ENCODE measurements at places on chromosomes 1 and 21.

- peak; percentile 21 for DNase-seq
These were observed 3.3 kb upstream of the ZBTB18 start for GRCh38 chr1:244047621-244048255.

DNA sequence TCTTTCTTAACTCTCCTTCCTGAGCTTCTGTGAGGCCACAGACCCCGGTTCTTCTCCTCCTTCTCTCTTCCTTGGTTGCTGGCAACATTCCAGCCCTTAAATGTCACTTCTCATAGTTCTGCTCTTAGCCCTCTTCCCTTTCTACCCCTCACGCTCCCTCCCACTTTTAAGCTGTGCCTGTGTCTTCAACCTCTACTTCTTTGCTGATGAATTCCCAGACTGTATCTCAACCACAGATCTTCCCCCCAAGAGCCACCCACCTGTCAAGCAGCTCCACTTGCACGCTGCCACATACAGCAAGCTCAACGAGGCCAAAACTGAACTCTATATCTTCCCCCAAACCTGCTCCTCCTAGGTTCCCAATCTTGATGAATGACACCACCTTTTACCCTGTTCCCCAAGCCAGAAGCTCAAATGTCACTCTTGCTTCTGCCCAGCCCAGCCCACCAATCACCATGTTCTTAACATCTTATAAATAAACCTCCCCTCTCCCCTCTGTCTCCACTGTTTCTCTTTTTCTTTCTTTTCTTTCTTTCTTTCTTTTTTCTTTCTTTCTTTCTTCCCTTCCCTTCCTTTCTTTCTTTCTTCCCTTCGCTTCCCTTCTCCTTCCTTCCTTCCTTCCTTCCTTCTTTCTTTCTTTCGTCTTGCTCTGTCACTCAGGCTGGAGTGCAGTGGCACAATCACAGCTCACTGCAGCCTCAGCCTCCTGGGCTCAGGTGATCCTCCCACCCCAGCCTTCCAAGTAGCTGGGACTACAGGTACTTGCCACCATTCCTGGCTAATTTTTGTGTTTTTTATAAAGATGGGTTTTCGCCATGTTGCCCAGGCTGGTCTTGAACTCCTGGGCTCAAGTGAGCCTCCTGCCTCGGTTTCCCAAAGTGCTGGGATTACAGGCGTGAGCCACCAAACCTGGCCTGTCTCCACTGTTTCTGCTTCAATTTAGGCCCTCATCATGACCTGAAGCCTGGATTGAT, 19.8 kb upstream of the PTP4A2 start:
- no peak for DNase-seq

GRCh38 chr1:6249739-6250689, 6.0 kb downstream of the HES3 start:
- DNase-seq, result no peak

GRCh38 chr1:40799351-40799867, 15.8 kb downstream of the KCNQ4 start:
- no peak for DNase-seq

DNA sequence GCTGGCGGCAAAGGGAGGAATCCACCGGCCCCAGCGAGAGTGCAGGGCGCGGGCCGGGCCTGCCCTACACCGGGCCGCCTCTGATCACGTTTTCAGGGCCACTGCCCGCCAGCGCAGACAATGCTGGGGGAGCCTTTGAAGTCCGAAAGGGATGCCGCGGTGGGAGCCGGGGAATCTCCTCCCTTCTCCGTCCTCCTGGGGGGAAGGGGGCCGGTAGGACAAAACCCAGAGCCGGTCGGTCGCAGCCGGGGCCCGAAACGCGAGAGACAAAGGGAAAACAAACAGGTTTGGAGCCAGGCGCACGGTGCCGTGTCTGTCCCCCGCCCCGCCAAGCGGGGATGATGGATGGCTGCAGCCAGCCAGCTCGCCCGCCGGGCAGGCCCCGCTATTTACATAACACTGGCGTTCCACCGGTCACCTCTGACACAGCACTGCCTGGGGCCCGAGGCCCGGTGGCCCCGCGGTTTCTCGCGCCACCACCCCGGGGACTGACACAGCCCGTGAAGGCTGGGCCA, 92.0 kb downstream of the CASZ1 start:
- DNase-seq, result no peak

DNA sequence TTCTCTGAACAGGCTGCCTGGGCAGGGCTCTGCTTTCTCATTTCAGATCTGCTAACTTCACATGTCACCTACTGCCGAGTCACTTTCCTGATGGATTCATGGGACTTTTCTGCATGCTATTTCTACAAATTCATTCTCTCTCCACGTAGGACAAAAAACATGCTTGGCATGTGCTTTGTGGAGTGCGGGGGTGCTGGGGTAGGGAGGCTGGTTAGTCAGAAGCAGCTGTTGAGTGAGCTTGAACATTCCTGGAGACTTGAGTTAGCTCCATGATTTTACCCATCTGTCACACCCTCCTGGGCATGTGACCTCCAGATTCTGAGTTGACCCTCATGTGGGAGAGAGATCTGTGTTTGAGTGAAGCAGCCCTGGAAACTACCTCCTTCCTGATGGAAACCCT, 71.4 kb downstream of the UCK2 start:
- DNase-seq, result no peak

GRCh38 chr1:233209481-233209880, 86.0 kb downstream of the PCNX2 start:
- DNase-seq, result no peak

GRCh38 chr1:117068580-117068979, 8.5 kb downstream of the TTF2 start:
- DNase-seq, result no peak

DNA sequence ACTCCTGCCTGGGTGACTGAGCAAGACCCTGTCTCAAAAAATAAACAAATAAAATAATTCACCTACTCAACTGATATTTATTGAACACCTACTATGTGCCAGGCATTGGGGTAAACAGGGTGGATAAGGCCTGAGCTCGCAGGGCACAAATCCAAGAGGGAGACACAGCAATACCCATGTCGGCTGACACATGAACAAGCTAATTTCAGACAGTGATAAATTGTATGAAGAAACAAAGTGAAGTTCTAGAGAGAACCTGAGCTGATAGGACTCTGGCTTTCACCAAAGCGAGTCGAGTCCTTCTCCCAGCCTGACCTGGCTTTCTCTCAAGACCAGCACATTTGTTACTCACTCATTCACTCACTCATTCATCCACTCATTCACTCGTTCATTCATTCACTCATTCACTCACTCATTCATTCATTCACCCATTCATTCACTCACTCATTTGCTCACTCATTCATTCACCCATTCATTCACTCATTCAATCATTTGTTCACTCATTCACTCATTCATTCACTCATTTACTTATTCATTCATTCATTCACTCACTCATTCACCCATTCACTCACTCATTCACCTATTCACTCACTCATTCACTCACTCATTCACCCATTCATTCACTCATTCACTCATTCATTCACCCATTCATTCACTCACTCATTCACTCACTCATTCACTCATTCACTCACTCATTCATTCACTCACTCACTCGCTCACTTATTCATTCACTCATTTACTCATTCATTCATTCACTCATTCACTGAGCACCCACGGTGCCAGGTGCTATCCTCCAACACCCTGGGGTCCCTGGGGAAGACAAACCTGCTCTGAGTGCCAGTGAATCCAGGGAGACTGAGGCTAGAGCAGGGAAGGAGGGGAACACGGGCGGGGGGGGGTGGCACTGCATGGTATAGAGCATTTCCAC, 37.4 kb upstream of the CASZ1 start:
- DNase-seq, result no peak

GRCh38 chr1:232561381-232561780, 68.6 kb downstream of the SIPA1L2 start:
- DNase-seq, result no peak

DNA sequence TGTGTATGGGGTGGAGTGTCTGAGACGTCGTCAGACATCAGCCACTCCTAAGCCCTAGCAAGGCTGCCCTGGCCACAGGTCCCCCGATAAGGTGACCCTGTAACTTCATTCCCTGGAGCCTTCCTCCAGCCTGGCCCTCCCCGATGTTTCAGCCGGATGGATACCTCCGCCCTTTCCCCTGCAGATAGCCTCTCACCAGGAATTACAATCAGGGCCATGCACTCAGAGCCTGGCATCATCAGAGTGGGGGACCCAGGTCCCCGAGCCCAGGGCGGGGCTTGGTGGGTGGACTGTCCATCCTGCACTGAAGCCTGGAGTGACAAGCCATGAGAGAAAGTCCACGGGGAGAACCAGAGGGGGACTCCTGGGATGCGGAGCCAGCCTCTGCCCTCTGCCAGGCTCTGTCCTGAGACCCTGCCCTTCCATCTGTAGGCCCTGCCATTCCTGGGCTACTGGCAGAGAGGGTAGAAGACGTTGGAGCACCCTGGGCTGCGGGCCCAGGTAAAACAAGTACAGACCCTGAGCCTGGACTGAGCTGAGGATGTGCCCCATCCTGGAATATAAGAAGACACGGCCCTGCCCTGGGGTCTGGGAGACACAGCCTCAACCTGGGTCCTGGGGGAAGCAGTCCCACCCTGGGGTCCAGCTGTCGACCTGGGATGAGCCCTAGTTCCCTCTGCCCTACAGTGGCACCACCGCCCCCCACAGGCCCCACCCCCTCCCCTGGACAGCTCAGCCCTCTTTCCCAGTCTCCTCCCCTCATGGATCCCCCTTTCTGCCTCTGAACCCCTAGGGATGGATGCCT, 16.8 kb upstream of the ARF1 start:
- DNase-seq, result no peak

DNA sequence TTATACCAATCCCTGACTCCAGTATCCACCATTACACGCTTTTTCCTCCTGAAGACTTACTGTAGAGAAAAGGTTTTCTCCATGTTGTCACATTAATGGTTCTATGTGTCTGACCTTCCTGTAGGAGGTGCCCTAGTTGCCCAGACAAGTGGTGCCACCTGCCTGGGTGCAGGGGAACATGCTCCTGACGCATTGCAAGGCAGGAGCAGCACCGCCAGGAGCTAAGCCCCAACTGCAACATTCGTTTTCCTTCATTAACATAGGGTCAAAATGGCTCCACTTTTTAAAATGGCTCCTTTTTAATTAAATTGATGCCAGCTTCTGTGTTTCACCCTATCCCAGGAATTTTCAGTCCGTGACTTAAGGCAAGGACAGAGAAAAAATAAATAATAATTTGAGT, 220.1 kb upstream of the SAMSN1 start:
- DNase-seq, result no peak

DNA sequence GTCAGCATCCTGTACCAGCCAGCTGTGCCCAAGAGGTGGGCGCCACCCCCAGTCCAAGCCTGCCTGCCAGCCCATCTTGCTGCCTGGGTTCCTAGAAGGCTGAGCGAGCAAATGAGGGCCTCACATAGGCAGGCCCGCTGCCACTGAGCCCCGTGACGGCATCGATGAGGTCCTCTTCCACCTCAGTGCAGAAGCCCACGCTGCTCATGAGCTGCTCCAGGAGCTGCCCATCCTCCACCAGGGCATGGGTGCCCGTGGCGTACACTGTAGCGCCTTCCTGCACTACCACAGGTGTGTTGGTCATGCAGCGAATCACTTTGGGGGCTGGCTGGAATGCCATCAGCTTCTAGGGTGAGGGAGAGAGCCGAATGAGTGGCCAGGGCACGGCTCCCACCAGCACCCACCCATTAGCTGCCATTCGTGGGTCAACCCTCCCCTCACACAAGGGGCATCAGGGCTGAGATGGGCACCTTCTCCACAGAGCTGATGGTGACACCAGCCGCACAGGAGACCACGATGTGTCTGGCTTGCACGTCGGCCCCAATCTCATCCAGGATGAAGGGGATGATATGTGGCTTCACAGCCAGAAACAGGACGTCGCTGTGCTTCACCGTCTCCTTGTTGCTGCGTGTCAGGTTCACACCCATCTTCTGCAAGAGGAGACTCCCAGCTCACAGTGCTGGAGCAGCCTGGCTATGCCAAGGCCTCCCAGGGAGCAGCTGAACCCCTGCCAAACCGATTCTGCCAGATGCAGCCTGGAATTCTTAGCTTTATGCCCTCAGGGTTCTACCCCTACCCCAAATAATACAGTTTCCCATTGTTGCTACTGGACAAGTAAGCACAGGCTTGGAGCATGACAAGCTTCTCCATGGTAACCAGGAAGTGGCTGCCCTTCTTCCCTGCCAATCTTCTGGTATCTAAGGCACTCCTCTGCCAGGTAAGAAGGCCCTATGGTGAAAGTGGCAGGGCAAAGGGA, 2.0 kb downstream of the PYCR2 start:
- DNase-seq, result no peak

DNA sequence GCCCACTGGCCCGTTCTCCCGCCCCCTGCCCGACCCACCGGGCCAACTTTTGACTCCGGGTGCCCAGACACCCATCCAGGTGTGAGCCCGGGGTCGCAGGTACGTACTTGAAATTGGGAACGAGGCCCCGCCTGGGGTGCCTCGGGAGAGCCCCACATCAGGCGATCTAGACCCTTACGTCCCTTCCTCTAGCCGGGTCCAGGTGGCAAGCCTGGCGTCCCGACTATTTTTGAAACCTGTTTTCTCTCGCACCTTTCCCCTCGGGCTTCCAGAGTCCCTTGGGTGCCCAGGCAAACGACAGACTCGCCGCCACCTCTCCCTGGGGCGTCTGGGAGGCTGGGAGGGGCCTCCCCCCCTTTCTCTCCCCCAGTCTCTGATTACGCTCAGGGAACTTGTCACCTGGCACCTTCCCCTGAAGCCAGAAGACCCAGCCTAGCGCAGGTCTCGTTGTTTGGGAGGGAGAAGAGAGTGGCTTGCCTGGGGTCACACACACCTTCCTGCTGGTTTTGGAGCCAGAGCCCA, 898 bp downstream of the LDLRAP1 start:
- DNase-seq, result no peak

GRCh38 chr1:24639881-24640280, 3.2 kb upstream of the SRRM1 start:
- no peak for DNase-seq

DNA sequence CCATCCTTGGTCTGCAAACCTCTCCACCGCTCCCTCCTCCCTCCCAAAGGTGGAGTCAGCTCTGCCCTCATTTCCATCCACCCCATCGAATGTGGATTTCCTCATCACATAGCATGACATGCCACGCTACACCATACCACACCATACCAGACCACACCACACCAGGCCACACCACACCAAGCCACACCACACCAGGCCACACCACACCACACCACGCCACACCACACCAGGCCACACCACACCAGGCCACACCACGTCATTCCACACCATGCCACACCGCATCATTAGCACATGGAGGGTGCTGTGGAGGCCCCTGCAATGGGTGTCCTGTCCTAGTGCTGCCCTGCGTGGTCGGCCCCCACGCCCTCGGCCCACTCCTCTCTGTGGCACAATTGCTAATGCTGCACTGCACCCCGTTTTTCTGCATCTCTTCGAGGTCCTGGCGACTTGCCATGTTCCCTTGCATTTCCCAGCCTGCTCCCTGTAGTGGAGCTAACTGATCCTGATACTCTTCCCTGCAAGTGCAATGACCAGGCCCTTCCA, 11.3 kb downstream of the DFFB start:
- DNase-seq, result no peak

DNA sequence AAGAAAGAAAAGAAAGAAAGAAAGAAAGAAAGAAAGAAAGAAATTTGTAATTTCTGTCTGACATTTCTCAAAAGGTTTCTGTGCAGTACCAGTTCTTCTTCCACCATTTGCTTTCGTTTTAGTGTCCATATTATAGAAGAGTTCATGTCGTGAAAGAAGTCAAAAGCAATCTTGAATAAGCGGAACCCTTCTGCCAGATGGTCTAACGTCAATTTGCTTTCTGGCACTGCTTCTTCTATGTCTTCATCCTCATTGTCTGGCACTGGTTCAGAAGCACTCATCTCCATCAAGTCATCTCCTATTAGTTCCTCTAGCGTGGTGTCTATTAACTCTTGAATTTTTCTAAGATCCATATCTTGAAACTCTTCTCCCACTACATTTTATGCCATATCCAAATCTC, 170.0 kb upstream of the KCTD3 start:
- no peak for DNase-seq

- no peak for DNase-seq
These were observed 91.4 kb downstream of the NR5A2 start for GRCh38 chr1:200118779-200119505.

All from stimulated activated CD4-positive, alpha-beta T cell treated with anti-CD3 and anti-CD28 coated beads, TNF-alpha, amount 100 ng/mL, for 1 hour (primary cell).